Activated T-cell treated with anti-CD3 and anti-CD28 coated beads, Interleukin-2, amount 50 U/mL, for 72 hours (primary cell): ENCODE measurements at places on chromosomes 2 and 18.
A peak's percentile ranks its signal among the peaks of the same experiment; 100 is the strongest.

- no peak for DNase-seq
Measured at GRCh38 chr2:225496568-225496967, 97.1 kb downstream of the NYAP2 start.

GRCh38 chr2:157336137-157337010 is 10.8 kb upstream of the ERMN start:
- peak; percentile 42 for DNase-seq

GRCh38 chr18:52287151-52287550 is 52.8 kb upstream of the DCC start:
- no peak for DNase-seq

DNA sequence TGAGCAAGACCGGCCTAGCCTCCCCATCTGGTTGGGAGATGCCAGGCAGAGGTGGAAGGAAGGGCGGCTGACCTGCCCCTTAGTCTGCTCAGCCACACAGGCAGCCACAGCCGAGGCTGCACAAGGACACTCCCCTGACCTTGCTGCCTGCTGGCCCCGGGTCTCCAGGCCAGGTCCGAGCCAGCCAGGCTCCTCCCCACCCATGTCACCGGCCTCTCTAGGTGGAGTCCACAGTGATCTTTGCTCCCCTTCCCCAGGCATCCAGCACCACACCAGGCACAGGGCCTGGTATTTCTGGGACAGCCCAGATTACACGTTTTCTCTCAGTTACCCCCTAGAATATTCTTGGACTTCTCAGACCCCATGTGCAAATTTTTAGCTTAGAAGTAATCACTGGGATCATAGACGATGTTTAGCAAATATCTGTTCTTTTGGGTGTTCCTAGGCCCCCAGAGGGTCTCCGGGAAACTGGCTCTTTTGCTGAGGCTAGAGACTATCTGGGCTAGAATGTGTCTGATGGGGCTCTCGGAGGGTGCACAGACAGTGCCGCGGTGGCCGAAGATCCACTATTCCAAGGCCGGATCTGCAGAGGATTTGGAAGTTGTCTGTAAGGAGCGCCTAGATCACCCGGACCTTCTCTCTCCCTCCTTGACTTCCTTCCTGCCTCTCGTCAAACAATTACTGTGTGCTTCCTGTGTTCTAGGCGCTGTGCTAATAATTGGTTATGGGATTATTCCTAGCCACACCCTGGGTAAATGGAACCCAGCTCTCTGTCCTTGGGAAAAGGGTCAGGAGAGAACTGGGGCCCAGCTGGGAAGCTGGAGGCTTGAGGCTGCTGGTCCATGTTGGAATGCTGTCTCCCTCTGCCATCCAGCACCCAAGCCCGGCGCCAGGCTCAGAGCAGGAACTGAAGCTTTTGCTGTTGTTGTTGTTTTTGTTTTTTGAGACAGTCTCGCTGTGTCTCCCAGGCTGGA is 46.9 kb downstream of the ODC1 start:
- no peak for DNase-seq

DNA sequence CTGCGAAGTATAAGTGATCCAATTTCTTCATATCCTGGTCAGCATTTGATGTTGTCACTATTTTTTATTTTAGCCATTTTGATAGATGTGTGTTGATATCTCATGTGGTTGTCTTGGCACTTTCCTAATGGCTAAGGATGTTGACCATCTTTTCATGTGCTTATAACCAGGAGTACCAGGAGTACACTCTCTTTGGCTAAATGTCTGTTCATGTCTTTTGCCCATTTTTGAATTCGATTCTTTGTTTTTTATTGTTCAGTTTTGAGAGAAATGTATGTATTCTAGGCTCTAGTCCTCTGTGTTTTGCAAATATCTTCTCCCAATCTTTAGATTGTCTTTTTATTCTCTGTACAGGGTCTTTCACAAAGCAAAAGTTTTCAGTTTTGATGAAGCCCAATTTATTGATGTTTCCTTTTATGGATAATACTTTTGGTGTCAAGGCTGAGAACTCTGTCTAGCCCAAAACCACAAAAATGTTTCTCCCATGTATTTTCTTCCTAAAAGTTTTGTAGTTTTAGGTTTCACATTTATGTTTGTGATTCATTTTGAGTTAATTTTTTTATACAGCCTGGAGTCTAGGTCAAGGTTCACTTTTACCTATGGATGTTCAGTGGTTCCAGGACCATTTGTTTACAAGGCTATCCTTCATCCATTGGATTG is 65.4 kb downstream of the SDC1 start:
- no peak for DNase-seq

- no peak for DNase-seq
Measured at GRCh38 chr2:128359841-128360240, 41.2 kb upstream of the HS6ST1 start.

- no peak for DNase-seq
Measured at GRCh38 chr2:43415592-43415991, 180.2 kb downstream of the THADA start.

- DNase-seq, result no peak
Measured at GRCh38 chr2:11822746-11823451, 76.5 kb downstream of the LPIN1 start.

DNA sequence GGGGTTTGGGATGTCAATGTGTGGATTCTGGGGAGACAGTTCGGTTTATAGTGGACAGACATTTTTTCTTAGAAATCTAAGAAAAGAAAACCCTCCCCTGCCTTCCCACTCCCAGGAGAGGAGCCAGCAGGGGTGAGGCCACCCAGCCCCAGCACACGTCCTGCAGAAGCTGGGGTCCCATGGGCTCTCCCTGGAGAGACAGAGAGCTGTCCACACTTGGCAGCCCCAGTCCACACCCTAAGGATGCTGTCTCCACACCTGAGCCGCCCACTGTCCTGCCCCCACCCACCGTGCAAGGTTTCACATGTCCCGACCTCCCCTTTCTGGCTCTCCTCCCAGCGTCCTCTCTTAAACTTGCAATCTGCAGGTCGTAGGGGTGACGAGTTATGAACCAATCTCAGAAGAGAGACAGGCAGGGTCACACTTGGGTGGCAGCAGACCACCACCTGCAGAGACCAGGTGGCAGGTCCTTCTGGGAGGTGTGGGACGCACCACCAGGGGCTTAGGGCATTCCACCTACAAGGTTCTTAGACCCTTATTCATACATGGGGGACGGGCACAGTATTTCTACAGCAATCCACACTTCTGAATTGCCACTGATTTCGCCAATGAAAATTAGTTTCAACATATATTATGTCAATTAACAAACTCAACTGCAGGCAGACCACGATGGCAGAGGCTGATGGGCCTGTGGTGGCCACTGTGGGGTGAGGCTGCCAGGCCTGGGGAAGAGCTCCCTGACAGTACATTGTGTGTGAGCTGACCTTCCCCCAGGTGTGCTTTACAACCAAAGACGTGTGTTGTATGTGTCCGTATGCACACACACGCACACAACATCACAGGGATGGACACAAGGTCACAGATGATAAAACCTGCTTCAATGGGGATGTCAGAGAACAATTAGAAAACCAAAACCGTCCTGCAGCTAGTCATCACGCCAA is 158.5 kb downstream of the TPO start:
- DNase-seq, result no peak

DNA sequence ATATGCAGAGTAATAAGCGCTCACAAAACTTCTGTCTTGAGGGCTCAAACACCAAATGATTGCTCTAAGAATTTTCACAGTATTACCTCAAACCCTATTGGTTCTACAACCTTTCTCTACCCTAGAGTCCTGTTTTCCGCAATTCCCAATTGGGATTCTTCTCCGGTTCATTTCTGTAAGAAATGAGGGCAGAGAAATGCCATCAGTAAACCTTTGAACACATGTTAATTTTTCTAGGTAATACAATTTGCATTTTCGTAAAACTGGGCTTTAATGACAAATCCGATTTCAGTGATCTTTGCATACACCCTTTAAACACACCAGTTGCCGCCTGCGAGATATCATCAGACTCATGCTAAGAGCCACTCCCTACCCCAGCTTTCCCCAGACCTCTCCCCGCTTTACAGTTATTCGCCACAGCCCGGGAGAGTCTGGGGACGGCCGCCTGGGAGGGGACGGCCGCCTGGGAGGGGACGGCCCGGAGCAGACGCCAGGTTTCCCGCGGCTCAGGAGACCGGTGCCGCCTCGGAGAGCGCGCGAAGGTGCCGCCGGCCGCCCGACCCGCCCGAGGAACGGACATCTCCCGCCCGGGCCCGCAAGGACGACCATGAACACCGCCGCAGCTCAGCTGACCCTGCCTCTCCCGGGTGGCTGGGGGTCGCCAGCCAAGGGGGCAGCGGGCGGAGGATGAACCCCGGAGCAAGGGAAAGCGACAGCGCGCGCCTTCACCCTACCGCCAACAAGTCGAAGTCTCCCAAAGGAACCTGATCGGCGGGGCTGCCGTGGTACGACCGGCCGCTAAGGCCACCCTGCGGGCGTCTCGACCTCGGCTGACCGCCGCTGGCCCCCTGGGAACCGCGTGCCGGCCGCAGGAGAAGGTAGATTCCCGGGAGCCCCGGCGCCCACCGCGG is 463 bp downstream of the SMC6 start:
- DNase-seq, result peak; percentile 59

- no peak for DNase-seq
Measured at GRCh38 chr2:79950526-79950925, 354.0 kb downstream of the LRRTM1 start.

DNA sequence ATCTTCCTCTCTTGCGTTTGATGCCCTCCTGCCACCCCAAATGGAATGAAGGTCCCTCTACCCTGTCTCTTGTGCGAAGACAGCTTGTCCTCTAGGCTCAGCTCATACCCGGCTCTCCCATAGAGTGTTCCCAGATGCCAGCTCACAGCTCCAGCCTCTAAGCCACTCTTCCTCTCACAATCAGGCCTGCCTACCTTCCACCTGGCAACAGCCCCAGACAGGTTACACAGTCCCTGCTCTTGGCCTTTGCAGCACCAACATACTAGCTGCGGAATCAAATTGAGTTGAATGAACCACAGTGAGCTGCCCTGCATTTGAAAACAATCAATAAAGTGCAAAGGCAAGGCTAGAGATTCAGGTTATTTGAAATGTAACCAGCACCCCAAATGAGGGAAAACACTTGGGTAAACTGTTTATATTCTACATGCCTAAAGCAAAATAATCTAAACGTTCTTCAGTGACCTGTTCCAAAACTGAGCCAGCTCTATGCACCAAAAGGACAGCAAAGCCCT is 105.1 kb downstream of the COL4A4 start:
- no peak for DNase-seq

GRCh38 chr2:12059616-12060441 is 313.4 kb downstream of the LPIN1 start:
- no peak for DNase-seq

DNA sequence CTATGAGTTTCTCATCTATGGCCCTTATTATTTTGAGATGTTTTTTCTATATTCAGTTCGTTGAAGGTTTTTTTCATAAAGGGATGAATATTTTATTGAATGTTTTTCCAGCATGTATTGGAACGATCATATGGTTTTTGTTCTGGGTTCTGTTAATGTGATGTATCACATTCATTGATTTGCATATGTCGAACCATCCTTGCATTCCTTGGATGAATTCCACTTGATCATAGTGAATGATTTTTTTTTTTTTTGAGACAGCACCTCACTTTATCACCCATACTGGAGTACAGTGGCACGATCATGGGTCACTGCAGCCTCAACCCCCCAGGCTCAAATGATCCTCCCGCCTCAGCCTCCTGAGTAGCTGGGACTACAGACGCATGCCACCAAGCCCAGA is 5.5 kb upstream of the NEMP2 start:
- no peak for DNase-seq

DNA sequence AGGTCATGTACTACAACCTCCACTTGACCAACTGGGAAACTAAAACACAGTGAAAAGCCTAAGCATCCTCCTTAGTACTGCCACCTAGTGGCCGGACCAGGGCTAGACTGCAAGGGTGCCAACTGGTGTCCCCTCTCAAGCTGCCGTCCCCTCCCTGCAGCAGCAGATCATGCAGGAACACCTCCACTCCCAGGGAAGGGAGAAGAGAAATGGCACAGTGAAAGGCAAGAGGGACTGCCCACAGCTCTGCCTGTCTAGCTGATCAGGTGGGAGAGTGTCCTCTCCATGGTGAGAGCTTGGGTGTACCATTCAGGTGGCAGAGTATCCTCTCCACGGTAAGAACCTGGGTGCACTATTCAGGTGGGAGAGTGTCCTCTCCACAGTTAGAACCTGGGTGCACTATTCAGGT is 78.1 kb downstream of the AAK1 start:
- peak; percentile 82 for DNase-seq

- no peak for DNase-seq
Measured at GRCh38 chr2:214481204-214481603, 70.3 kb downstream of the VWC2L start.

DNA sequence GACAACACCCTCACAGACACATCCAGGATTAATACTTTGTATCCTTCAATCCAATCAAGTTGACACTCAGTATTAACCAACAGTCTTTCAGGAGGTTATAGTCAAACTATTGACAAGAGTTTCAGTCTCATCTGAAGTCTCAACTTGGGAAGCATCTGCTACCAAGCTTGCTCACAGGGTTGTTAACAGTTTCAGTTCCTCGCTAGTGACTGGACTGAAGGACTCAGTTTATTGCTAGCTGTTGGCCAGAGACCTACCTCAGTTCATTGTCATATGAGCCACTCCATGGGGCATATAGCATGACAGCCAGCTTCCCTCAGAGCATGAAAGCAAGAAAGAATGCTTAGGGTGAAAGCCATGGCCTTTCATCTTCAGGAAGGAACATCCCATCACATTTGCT is 228.6 kb downstream of the EPHA4 start:
- DNase-seq, result no peak

- no peak for DNase-seq
Measured at GRCh38 chr2:150375333-150375732, 112.1 kb downstream of the RND3 start.

- no peak for DNase-seq
Measured at GRCh38 chr2:25697559-25698341, 24.4 kb upstream of the DTNB start.

DNA sequence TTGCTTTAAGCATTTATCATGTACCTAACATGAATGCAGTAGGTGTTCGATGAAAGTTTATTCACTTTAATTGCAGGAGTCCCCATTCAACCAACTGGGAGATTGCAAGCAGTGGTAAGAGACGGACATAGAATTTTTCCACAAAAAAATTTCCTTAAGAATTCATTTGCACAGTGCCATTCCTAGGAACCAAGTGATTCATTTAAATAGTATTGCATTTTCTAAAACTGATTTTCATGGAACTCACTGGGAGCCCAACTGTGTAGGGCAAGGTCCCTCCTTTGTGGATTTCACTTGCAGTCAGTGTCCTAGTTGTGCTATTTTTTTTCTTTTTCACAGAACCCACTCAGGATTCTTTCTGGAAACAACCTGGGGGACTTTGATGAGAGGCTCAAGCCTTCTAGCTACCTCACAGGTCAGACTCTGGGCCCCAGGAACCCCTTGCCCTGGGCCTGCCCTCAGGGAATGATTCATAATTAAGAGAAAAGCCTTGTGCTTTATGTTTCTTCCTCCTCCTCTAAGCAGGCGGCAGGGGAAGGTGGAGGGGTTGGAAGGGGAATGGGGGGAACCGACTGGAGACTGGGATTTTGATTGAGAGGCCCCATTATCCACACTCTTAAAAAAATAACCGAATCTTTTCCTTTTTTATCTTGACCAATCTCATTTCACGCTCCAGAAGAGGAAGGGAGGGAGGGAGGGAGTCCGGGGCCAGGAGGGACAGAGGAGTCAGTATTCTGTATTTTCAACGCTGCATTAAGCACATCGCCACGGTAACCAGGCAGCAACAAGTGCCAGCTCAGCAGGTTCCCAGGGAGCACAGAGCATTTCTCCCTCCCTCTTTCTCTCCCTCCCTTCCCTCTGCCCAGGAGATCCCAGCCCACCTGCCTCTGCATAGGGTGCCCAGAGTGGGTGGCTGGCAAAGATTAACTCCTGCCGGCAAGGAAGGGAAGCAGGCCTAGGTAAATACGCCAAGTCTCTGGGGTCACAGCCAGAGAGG is 51.8 kb downstream of the PSD4 start:
- no peak for DNase-seq

- peak; percentile 36 for DNase-seq
Measured at GRCh38 chr2:241179899-241180298, 8.6 kb upstream of the ANO7 start.
